Mesenchymal stem cell (in vitro differentiated cells and primary cell): ENCODE measurements at places on chromosomes 7 and 10.

- H3K27ac ChIP-seq = no peak overlapping the region
- no peaks in the 10 kb centered on the region for H3K4me1 ChIP-seq
- DNase-seq = no peak
- no peak overlapping the region for H3K4me3 ChIP-seq
- H3K36me3 ChIP-seq = no peaks in the 10 kb centered on the region
Measured at GRCh38 chr10:84988011-84988410, 659.6 kb downstream of the CCSER2 start.

- no peak for DNase-seq
- no peaks in the 10 kb centered on the region for H3K4me1 ChIP-seq
- no peaks in the 10 kb centered on the region for H3K27me3 ChIP-seq
- no peak overlapping the region for H3K27ac ChIP-seq
- H3K4me3 ChIP-seq = no peak overlapping the region
Measured at GRCh38 chr10:58373442-58373827, 11.8 kb upstream of the TFAM start.

DNA sequence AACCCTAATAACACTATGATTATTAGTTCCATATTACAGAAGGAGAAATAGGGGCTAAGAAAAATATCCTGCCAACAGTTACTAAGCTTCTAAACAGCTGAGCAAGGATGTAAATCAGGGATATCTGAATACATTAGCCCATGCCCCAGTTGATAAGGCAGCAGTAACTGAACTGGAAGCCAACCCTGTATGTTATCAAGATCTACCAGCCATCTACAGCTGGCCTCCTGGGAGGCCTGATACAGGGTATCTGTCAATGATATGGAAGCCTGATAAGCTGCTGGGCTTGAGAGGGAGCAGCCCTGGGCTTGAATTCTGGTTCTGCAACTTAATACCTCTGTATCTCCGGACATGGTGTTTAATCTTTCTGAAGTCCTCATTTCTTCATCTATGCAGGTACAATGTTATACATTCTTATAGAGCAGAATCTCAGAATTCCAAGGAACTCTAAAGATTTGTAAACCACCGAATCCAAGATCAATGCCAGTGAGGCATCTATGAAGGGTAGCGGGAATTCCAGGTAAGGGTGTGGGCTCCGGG, 37.9 kb upstream of the AFAP1L2 start:
- no peak overlapping the region for H3K4me3 ChIP-seq
- H3K27ac ChIP-seq = no peak overlapping the region
- H3K27me3 ChIP-seq = no peaks in the 10 kb centered on the region
- DNase-seq = no peak

- no peaks in the 10 kb centered on the region for H3K4me1 ChIP-seq
- H3K27me3 ChIP-seq = no peaks in the 10 kb centered on the region
- no peak overlapping the region for H3K27ac ChIP-seq
- no peak overlapping the region for H3K4me3 ChIP-seq
- no peak for DNase-seq
- no peaks in the 10 kb centered on the region for H3K36me3 ChIP-seq
Measured at GRCh38 chr7:31002256-31002655, 38.5 kb downstream of the GHRHR start.

- H3K4me3 ChIP-seq = no peak overlapping the region
- no peak for DNase-seq
- peaks cover 23% of the 10 kb centered on the region for H3K27me3 ChIP-seq
- H3K36me3 ChIP-seq = no peaks in the 10 kb centered on the region
- H3K4me1 ChIP-seq = no peaks in the 10 kb centered on the region
- no peak overlapping the region for H3K27ac ChIP-seq
Measured at GRCh38 chr7:31000779-31001178, 37.0 kb downstream of the GHRHR start.

DNA sequence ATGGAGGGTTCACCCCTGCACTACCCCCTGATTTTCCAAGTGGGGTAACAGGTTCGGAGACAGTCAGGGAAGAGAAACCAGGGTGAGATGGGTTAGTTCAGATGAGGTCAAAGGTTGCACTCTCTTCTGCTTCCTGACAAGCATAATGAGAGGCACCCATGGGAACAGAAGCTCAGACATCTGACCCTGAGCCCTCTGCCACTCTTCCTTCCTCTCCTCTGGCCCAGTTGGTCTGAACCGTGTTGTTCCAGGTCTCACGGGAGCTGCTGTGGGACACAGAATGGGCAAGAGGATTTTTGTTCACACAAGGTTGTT, 38.4 kb downstream of the DNAJB12 start:
- no peak for DNase-seq
- no peaks in the 10 kb centered on the region for H3K27me3 ChIP-seq
- no peak overlapping the region for H3K4me3 ChIP-seq
- H3K27ac ChIP-seq = no peak overlapping the region
- H3K36me3 ChIP-seq = no peaks in the 10 kb centered on the region

DNA sequence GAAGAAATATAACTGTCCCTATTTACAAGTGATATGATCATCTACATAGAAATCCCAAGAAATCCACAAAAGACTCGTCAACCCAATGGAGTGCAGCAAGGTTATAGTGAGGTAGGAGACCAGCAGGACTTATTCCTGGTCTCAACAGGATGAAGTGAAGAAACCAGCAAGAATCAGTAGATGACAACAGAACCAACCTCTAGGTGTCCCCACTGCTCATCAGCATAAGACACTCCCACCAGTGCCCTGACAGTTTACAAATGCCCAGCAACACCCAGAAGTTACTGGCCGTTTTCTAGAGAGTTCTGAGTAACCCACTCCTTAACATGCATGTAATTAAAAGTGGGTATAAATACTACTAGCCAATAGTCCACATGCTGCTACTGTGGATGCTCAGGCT, 470.5 kb upstream of the LRRTM3 start:
- H3K4me1 ChIP-seq = no peaks in the 10 kb centered on the region
- no peak for DNase-seq
- H3K4me3 ChIP-seq = no peak overlapping the region
- no peaks in the 10 kb centered on the region for H3K27me3 ChIP-seq
- no peaks in the 10 kb centered on the region for H3K36me3 ChIP-seq

GRCh38 chr7:5428478-5429252, 5.0 kb upstream of the TNRC18 start:
- peaks cover 9% of the 10 kb centered on the region for H3K36me3 ChIP-seq
- DNase-seq = peak; percentile 95
- H3K4me3 ChIP-seq = peak overlapping the region; percentile 59
- no peaks in the 10 kb centered on the region for H3K27me3 ChIP-seq
- H3K4me1 ChIP-seq = peaks cover 31% of the 10 kb centered on the region

DNA sequence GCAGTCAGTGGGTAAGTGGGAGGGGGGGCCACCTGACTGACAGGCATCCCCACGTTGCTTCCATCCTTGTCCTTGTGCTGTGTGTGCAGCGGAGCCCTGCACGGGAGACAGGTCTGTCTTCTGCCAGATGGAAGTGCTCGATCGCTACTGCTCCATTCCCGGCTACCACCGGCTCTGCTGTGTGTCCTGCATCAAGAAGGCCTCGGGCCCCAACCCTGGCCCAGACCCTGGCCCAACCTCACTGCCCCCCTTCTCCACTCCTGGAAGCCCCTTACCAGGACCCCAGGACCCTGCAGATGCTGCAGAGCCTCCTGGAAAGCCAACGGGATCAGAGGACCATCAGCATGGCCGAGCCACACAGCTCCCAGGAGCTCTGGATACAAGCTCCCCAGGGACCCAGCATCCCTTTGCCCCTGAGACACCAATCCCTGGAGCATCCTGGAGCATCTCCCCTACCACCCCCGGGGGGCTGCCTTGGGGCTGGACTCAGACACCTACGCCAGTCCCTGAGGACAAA, 24.8 kb downstream of the TBATA start:
- peaks cover 41% of the 10 kb centered on the region for H3K36me3 ChIP-seq
- H3K27me3 ChIP-seq = no peaks in the 10 kb centered on the region
- no peak overlapping the region for H3K4me3 ChIP-seq
- H3K27ac ChIP-seq = no peak overlapping the region
- peaks cover 17% of the 10 kb centered on the region for H3K4me1 ChIP-seq

- no peak overlapping the region for H3K4me3 ChIP-seq
- H3K36me3 ChIP-seq = no peaks in the 10 kb centered on the region
- no peak for DNase-seq
- no peaks in the 10 kb centered on the region for H3K27me3 ChIP-seq
- no peaks in the 10 kb centered on the region for H3K4me1 ChIP-seq
Measured at GRCh38 chr10:66604195-66604594, 321.6 kb upstream of the LRRTM3 start.

DNA sequence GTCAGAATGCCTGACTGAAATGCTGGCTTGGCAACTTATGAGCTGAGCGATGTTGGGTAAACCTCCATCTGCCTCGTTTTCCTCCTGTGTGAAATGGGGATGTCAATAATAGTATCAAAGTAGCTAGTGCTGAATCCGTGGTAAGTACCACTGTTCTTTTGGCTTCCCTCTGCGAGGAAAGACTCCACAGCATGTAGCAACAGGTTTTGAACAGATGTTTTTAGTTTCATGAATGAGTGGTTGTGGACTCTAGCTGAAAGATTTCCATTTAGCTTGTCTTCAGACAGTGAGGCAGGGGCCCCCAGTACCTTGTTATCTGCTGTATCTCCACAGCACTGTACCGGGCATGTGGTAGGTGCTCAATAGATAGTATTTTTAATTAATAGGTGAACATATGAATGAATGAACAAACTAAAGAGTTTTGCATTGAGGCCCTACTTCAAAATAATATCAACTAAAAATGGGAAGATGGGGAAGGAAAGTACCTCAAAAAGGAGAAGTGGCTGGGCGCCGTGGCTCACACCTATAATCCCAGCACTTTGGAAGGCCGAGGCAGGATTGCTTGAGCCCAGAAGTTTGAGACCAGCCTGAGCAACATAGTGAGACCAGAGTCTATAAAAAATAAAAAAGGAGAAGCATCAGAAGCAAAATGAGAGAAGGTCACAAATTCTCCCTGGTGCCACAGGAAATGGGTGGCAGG, 5.6 kb upstream of the DLG5 start:
- H3K27me3 ChIP-seq = no peaks in the 10 kb centered on the region
- H3K36me3 ChIP-seq = no peaks in the 10 kb centered on the region
- H3K27ac ChIP-seq = no peak overlapping the region
- H3K4me1 ChIP-seq = peaks cover 2% of the 10 kb centered on the region

DNA sequence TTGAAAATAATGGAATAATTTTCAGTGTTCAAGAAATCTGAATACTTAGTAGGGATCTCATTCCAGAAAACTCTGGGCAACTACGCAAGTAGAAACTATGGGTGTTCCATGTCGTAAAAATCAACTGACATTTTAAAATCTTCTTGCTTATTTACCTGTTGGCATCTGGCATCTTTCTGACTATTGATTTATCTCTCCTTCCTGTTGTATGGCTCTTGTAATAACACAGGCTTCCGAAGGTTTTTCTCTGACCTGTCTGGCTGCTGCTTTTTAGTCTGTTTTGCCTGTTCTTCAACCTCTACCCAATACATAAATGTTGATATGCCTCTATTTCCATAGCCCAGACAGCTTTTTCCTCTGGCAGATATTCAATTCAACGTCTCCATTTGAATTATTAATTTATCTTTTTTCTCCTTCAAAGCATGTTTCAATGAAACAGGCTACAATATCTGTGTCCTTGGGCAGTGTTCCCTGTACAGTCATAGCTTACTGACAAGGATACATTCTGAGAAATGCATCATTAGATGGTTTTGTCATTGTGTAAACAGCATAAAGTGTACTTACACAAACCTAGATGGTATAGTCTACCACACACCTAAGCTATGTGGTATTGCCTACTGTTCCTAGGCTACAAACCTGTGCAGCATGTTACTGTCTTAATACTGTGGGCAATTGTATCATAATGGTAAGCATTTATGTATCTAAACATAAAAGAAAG, 105.9 kb upstream of the ETV1 start:
- H3K4me1 ChIP-seq = no peaks in the 10 kb centered on the region
- H3K27me3 ChIP-seq = no peaks in the 10 kb centered on the region
- H3K27ac ChIP-seq = no peak overlapping the region
- no peak for DNase-seq
- no peaks in the 10 kb centered on the region for H3K36me3 ChIP-seq

DNA sequence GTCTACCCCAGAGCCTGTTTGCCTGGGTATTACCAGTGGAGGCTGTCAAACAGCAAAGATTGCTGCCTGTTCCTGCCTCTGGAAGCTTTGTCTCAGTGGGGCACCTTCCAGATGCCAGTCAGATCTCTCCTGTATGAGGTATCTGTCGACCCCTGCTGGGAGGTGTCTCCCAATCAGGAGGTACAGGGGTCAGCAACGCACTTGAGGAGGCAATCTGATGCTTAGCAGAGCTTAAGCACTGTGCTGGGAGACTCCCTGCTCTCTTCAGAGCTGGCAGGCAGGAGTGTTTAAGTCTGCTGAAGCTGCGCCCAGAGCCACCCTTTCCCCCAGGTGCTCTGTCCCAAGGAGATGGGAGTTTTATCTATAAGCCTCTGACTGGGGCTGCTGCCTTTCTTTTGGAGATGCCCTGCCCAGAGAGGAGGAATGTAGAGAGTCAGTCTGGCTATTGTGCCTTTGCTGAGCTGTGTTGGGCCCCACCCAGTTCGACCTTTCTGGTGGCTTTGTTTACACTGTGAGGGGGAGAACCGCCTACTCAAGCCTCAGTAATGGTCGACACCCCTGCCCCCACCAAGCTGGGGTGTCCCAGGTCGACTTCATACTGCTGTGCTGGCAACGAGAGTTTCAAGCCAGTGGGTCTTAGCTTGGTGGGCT, 62.2 kb downstream of the PPP1R9A start:
- no peak overlapping the region for H3K27ac ChIP-seq
- H3K27me3 ChIP-seq = no peaks in the 10 kb centered on the region
- no peak for DNase-seq
- peaks cover 11% of the 10 kb centered on the region for H3K4me1 ChIP-seq
- no peaks in the 10 kb centered on the region for H3K36me3 ChIP-seq
